ENCODE measurements at places on chromosomes 7 and 10. TPM values are rescaled to one million over a fixed set of nuclear protein-coding genes. Genes with fewer than 3 reads are reported as not detected.

The GNGT1 gene
- 2.9 TPM for total RNA-seq

The CREB5 gene
- 17.8 TPM for total RNA-seq

The ABCC2 gene
- total RNA-seq = 0.72 TPM

The ING3 gene
- 44.1 TPM for total RNA-seq

DNA sequence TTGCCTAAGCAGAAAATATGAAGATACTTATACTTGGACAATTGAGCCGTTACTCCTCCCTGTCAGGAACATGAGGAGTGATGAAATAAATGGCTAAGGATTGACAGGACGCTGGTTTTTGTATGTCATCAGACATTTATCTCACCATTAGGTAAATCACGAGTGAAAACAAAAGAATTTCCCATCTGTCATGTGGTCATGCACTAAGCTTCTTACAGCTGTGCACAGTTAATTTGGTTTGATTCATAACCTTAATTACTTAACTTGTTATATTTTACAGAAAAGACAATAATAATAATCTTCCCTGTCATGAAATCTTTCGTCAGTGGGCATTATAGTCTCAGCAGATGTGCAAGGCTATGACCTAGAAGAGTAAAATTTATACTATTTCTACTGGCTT is 266.5 kb downstream of the HGF start:
- no peak for DNase-seq

DNA sequence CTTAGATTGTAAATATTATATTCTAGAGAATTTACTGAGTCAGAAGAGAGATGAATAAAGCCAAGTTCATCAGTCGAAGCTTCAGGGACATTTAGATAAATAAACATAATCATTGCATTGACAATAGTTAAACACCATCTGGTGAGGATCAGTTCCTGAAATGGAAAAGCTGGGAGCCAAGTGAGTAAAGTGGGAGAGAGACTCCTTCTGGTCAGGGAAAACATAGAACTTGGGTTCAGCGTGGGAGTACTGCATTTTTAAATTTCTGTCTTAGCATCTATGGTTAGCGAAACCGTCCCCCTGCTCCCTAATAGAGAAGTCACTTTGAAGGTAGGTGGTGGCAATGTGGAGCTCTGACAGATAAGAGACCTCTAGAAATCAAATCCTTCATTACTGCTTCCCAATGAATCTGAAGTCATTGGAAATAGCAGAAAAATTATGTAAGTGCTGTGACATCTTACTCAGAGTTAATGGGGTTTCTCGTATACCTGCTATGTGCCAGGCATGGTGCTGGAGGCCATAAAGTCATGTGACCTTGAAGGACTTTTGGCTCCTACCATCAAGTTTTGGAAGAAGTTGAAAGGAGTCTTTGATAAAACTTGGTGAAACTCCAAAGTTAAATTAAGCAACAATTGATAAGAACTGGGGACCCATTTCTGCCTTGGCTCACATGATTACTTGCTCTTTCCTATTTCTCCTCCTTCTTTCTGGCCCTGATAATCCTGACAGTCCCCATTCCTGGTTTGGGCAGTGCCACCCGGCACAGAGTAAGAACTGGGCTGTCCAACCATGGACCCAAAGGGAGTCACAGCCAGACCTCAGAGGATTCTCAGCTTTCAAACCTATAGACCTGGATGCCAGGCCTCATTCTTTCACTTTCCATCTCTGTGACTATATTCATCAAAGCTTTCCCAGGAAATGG is 211.2 kb downstream of the C7orf25 start:
- no peak for DNase-seq

Measured in umbilical cord (tissue), 2 donors.